Astrocyte of the hippocampus (primary cell): ENCODE measurements at places on chromosomes 13 and 19.

- DNase-seq = peak; percentile 66
Observed at GRCh38 chr19:45670670-45671453, 2.8 kb downstream of the GIPR start.

DNA sequence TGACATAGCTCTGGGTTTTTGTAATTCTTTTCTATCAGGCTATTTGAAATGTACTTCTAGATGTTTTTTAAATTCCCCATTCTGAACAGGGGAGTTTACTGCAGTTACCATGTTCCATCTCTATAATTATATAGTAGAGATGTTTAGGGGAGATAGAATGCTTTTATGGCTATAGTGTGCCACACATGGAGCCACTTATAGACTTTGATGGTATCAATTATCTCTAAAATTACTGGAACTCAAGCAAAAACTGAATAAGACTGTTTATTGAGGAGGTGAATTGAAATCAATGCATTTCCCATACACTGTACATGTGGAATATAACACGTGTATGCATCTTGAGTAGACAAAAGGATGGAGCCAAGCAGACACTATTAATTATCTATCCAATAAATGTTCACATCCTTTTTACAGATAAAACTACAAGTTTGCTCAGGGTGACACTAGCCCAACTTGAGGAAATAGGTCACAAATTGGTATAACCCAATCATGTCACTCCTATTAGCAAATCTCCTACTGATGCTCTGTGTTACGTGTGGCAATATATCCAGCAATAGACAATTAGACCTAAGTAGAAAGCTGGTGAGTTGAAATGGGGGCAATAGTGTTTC, 1882.6 kb downstream of the PCDH9 start:
- DNase-seq = no peak

DNA sequence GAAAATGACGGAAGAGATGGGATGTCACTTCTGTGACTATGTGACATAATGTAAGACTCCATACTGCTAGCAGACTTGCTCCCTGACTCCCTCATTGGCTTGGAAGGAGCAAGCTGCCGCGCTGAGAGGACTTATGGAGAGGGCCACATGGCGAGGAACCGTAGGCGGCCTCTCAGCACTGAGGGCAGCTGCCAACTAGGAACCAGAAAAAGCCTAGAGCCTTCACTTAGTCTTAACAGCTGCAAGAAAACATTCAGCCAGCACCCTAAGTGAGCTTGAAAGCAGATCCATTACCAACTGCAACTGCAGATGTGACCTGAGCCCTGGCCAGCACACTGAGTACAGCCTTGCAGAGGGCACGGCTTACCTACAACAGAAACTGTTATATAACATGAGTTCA, 33.9 kb downstream of the USP12 start:
- DNase-seq = no peak

GRCh38 chr19:38946229-38947010, 15.7 kb downstream of the MRPS12 start:
- no peak for DNase-seq

GRCh38 chr13:25738342-25739196, 313.2 kb downstream of the SHISA2 start:
- peak; percentile 79 for DNase-seq

- DNase-seq = no peak
Observed at GRCh38 chr19:7658219-7658686, 10.6 kb upstream of the RETN start.

DNA sequence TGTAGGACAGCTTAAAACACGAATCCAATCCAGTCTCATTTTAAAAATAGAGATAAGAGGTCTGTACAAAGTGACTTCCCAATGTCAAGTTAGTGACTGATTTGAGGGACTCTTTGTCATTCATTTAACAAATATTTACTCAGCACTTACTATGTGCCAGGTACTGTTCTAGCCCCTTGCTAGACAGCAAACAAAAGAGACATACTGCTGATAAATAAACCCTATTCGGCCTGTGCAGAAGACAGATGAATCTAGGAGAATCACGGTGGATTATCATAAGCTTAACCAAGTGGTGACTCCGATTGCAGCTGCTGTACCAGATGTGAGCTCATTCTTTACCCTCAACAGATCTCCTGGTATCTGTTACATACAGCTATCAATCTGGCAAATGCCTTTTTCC, 6.4 kb upstream of the ELF1 start:
- no peak for DNase-seq

GRCh38 chr13:75135325-75135825, 346.6 kb downstream of the TBC1D4 start:
- DNase-seq = peak; percentile 93

GRCh38 chr13:97005625-97006262, 11.5 kb upstream of the OXGR1 start:
- peak; percentile 58 for DNase-seq

DNA sequence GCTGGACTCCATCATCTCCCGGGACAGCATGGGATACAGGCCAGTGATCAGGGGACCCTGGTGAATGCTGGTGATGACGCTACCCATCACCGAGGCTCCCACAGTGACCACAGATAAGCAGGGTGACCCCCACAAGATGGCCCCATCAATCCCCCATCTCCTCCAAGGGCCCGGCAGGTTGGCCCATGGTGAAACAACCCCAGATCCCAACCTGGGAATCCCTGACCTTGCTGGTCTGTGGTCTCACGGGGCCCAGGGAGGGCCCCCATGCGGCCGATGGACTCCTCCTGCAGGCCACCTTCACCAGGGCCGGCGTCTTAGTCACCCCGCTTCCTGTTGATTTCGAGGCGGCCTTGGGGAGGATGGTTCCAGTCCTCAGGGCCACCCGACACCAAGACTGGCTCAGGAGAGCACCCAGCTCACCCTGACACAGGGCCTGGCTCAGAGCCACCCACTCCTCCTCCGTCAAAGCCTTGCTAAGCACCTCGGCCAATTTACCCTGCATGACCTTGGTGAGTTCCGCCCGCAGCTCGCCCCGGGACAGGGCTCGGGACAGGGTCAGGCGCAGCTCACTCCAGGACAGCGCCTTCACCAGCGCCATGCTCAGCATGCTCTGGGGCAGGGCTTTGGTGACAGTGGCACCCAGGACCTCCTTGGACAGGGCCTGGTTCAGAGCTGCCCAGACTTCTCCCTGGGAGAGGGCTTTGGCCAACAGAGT, 10.0 kb downstream of the IQCN start:
- no peak for DNase-seq

DNA sequence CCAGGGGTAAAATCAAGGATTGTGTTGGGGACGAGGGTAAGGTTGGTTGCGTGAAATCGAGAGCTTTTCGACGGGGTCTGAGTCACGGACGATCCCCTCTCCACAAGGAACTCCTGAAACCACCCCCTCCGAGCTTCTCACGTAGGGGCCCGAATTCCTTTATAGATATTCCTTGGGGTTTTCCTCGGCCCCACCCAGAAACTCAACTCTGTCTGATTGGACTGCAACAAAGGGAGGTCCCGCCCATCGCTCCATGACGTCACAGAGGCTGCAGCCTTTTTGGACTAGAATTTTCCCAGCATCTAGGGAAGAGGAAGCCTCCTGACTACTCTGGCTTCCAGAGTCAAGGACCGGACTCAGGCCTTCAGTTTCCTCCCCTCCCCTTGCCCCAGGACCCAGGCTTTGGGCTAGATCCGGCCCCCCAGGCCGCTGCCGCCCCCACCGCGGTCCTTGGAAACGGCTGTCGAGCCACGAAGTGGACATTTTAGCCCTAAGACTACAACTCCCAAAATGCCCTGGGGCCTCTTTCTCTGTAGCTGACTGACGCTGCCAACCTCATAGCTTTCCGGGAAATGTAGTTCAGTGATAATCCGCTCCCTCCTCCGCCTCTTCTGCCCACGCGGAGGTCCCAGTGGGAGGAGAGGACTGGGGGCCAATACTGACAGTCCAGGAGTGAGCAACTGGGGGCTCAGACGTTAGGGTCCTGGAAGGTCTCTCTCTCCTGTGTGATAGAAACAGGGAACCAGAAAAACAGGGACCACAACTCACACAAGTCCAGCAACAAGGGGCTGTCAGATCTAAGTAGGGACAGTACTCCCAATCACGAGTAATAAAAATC, at the start of gene IZUMO1:
Gene IZUMO1 (minus strand): TSS at position 172 of the 838 bp plus-strand sequence. CDS start 1,050 bp downstream, outside the sequence.
- DNase-seq = peak; percentile 95

- no peak for DNase-seq
Observed at GRCh38 chr13:76884186-76884906, 1.9 kb downstream of the KCTD12 start.

DNA sequence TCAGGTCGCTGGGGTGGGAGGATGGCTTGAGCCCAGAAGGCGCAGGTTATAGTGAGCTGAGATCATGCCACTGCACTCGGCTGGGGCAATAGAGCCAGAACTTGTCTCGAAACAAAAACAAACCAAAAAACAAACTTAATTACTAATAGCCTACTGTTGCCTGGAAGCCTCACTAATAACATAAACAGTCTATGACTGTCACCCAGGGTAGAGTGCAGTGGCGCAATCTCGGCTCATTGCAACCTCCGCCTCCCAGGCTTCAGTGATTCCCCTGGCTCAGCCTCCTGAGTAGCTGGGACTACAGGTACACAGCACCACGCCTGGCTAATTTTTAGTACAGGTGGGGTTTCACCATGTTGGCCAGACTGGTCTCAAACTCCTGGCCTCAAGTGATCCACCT, 18.0 kb downstream of the CATSPERD start:
- no peak for DNase-seq

GRCh38 chr13:30877335-30877734, 28.7 kb upstream of the MEDAG start:
- peak; percentile 87 for DNase-seq

DNA sequence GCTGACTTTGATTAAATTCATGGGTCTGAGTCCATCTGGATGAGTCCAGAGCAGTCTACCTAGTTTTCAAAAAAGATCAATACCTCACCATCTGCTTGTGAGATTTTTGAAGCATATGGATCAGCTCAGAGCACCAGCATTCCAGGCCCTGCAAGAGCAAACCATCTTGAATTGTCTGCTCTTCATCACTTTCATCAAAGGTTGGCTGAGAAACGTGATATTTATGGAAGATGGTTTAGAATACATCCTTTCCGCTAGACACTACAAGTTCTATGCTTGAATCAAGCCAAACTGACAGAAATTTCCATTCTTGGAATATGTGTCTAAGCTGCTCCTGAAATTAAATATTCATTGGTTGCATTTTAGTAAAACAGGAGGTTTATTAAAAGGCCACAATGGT, 190.3 kb downstream of the KCNRG start:
- DNase-seq = no peak

GRCh38 chr13:49608651-49609331, 19.5 kb upstream of the ARL11 start:
- no peak for DNase-seq

GRCh38 chr13:59016250-59016649, 1147.5 kb downstream of the DIAPH3 start:
- DNase-seq = peak; percentile 35

GRCh38 chr13:75153834-75154233, 328.1 kb downstream of the TBC1D4 start:
- peak; percentile 28 for DNase-seq

DNA sequence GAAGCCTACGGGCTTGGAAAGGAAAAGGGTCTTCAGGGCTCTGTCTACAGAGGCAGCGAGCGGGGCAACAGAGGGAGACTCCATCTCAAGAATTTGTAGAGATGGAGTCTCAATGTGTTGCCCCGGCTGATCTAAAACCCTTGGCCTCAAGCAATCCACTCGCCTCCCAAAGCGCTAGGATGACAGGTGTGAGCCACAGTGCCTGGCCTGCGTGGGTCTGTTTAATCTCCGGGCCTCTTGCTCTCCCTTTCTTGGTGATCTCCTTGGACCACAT, 8.1 kb downstream of the RPS9 start:
- peak; percentile 10 for DNase-seq

GRCh38 chr13:102322211-102322610, 79.6 kb downstream of the FGF14 start:
- DNase-seq = no peak

DNA sequence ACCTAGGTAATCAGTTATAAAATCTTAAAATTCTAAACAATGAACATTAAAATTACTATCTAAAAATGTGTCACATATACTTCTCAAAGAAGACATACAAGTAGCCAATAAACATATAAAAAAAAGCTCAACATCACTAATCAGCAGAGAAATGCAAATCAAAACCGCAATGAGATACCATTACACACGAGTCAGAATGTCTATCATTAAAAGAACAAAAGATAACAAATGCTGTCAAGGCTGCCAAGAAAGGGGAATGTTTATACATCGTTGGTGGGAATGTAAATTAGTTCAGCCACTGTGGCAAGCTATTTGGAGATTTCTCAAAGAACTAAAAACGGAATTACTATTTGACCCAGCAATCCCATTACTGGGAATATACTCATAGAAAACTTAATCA, 310.3 kb upstream of the EDNRB start:
- peak; percentile 78 for DNase-seq

DNA sequence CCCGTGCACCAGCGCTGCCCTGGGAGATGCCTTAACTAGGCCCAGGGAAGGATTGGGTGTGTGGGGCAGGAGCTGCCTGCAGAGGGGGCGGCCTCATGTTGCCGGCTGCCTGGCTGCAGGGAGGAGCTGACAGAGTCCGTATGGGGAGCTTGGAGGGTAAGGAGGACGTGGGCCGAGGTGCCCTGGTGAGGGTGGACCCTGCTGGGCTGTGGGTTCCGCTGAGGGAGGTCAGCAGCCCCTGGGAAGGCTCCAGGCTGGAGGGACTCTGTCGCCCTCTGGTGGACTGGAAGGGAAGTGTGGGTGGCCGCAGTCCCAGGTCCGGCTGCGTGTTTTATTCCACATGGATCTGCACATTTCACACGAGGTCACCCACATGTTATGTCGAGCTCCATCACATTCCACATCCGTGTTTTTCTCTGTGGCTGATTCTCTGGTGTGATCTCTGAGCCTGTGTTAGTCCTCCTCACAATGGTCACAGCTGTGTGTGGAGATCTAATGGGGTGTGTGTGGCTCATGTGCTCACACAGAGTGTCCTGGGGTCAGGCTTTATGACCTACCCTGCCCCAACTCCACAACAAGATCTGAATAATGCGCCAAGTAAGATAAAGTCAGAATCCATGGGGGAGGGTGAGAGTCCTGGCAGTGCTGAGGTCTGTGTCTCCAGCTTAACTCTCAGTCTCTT, 1.8 kb upstream of the CEACAM8 start:
- DNase-seq = peak; percentile 31

DNA sequence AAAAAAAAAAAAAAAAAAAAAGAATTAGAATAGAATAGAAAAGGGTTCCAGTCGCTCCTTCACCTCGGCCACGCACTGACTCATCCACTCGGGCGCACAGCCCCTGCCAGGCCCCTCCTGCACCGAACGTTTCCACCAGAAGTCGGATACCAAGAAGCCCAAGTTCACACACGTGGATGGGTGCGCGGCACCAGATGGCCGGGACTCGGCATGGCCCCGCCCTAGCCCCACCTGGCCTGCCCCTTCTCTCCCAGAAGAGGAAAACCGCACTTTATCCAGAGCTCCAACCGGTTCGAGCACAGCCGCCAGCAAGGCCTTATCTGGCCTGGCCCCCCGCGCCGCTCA, 5.9 kb downstream of the PRR36 start:
- DNase-seq = no peak

- DNase-seq = no peak
Observed at GRCh38 chr13:37953696-37954095, 84.1 kb upstream of the TRPC4 start.

DNA sequence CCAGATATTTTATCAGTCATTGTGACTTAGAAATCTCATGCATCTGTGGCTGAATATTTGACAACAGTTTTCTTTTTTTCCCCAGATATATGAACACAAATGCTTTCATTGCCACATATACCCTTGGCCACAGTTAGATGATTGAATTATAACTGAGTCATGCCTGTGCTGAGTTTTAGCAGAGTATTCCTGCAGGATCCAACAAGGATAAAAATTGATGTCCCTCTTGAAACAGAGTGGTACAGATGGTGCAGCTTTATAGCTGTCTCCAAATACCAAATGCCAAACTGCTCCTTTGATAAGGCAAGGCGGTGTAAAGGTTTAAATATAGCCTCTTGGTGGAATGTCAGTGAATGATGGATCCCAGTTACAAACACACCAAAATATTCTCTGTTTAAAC, 428.5 kb downstream of the GPC6 start:
- DNase-seq = no peak
